ENCODE measurements at places on chromosomes 12 and 14. TPM values are rescaled to one million over a fixed set of nuclear protein-coding genes. Genes with fewer than 3 reads are reported as not detected.

LHX5 gene
- not detected for total RNA-seq

BDKRB2 gene
- total RNA-seq = 14.3 TPM

TMEM253 gene
- not detected for total RNA-seq

HOXC4 gene
- 1.2 TPM for total RNA-seq

SCN8A gene
- total RNA-seq = 0.54 TPM

ACRBP gene
- total RNA-seq = 9.1 TPM

GRCh38 chr14:22428700-22429291 lies 160.2 kb downstream of the DAD1 start:
- DNase-seq = no peak

GRCh38 chr14:63852271-63852816 lies 460 bp upstream of the SYNE2 start:
- DNase-seq = no peak

GRCh38 chr12:93358821-93359220 lies 18.9 kb upstream of the NUDT4 start:
- DNase-seq = no peak

DNA sequence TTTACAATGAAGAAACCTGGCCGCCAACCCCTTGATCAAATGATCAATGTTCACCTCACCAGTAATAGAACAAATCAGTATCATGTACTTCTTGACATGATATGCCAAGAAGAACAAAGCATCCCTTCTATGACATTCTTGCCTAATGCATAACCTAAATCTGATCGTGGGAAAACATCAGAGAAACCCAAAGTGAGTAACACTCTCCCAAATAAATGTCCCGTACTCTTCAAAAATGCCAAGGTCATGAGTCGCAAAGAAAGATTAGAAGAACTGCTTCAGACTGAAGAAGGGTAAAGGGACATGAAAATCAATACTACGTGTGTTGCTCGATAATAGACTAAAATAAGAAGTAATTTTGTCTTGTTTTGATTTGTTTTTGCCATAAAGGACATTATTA lies 11.4 kb upstream of the SLC25A3 start:
- no peak for DNase-seq

DNA sequence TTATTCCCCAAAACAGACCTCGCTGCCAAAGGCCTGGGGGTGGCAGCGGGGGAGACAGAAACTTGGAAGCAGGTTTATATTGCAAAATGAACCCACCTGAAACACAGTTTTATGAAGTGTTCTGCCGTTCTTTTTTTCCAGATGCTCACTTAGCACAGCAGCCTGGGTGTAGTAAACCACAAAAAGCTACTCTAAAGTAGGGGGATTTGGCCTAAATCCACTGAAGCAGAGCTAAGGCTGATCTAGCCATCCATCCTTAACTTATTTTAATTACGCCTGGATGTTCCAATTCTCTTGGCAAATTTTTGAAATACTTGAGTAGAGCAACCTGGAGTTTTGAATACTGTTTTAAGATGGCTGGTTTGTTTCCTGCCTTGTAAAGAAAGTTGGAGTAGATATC lies 121.2 kb downstream of the GPR135 start:
- no peak for DNase-seq

GRCh38 chr14:93832665-93833064 lies 44.4 kb upstream of the PRIMA1 start:
- DNase-seq = no peak

GRCh38 chr12:122523280-122523679 lies 3.5 kb downstream of the RSRC2 start:
- DNase-seq = no peak

- DNase-seq = no peak
Measured at GRCh38 chr12:14771651-14772137, 31.6 kb downstream of the WBP11 start.

All from thoracic aorta (tissue), 2 donors.